Urothelium cell line (cell line): ENCODE measurements at places on chromosomes 1 and 21.

DNA sequence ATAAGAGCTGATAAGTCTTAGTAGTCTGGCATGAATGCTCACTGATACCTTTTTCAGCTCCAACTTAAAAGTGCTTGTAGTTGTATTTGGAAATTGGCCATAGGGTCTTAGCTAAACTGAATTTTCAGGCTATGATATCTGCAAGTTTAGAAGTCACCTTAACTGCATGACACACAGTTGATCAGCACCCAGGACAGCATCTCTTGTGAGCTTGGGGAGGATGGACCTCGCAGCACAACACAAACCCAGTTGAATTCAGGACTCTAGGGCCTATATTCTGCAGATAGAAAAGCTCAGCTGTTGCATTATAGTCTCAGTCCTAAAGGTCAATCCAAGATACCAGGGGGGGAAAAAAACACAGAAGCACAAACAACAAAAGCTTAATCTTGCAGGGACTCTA is 394.3 kb downstream of the KCNH1 start:
- DNase-seq, result no peak

GRCh38 chr1:170196490-170197236 is 50.9 kb downstream of the NTMT2 start:
- no peak for DNase-seq

DNA sequence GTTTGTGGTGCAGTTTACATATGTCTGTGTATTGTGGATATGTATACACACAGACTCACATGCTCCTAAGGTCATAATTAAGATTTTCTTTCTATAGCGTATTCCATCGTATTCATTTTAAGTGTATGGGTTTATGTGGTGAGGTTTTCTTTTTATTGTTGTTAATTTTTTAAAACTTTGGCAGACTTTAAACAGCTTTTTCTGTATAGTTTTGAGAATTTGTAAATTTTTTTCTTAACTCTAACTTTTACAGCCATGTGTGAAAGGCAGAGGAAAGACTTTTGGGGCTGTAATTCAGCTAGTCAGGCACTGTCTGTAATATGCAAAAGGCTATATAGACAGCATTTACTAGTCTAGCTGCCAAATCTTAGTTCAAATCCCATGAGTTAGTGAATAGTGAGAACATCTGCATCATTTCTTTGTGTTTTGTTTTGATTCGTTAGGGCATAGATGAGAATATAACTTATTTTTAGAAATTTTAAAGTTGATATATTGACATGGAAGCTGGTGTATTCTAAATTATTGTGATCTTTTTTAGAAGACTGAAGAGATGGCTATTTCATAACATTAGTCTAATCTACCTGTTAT is 2.3 kb downstream of the MAGI3 start:
- DNase-seq, result no peak

GRCh38 chr21:38915546-38915945 is 109.8 kb downstream of the ETS2 start:
- no peak for DNase-seq

DNA sequence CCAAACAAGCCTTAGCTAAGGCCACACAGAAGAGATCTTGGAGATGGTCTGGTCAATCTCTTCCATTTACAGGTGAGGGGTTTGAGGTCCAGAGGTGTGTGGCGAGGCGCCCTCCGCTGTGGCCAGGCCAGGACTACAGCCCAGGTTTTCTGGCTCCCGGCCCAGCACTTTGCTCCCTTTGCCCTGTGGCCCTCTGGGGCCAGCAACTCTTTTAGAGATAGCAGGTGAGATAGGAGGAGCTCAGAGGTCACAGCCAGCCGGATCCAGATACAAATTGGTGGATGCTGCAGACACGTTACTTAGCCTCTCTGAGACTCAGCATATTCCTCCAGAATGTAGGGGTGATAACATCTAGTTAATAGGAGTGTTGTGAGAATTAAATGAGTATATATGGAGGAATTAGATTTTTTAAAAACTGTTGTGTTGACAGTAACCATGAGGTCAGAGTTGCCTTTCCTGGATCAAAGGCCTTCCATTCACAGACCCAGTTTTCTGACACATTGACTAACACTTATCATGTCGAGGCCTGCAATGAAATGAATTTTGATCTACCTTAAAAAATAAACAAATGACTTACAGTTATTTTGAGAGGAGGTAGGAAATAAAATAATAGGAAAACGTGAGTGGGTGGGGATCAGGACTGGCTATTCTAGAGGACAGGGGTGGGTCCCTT is 16.6 kb downstream of the TEX35 start:
- DNase-seq, result no peak

DNA sequence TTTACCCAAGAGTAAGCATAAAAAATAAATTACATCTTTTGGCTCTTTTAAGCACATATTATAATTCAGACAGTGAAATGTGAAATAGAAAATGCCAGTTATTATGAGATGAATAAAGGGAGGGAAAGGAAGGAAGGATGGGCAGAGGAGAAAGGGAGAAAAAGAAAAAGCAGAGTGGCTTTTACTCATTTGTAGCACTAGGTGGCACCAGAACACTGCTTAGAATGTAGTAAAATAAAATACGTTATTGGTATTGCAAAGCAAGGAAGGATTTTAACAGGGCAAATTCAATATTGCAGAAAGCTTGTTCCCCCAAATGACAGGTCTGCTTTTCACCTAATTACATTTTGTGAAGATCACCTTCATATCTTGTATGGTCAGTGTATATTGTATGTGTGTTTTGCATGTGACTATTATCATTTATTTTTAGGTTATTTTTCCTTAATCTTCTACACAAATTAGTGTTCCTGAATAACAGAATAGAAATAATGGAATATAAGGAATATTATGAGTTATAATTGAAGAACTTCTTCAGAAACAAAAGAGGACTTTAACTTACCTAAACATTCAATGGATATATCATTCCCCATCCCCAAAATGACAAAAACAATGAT is 9.1 kb upstream of the PCNX2 start:
- no peak for DNase-seq

- no peak for DNase-seq
These were observed 59.9 kb downstream of the TNN start for GRCh38 chr1:175127565-175127964.

DNA sequence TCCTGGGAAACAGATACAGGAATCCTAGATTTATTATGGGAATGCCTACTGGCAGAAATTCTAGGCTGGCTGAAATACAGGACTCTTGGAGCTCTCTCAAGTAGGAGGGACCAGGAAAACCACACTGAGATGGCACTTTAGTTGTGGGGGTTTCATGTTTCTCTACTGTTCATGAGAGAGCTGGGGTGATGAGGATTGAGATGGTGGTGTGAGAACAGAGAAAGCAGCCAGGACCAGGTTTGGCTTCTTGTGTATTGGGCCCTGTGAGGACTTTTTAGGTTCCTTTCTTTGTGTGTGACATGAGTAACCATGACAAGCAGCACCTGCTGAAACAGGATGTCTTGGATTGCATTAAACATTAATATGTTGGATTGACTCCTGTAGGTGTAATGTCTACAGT is 4.9 kb downstream of the ARID1A start:
- DNase-seq, result no peak

- DNase-seq, result no peak
These were observed 23.5 kb upstream of the DEGS1 start for GRCh38 chr1:224159541-224159940.

DNA sequence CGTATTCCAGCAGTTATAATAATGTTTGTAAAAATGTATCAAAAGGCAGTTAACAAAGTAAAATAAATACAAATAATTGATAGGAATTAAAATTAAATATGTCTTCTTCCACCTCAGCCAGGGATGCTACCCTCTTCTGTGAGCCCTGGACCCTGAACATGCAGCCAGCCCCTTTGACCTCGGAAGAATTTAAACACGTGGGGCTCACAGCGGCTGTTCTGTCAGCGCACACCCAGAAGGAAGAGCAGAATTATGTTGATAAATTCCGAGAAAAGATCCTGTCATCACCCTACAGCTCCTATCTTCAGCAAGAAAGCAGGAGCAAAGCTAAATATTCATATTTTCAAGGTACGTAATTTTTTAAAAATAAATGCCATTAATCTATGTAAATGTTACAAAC is 26.5 kb downstream of the UTS2 start:
- no peak for DNase-seq

DNA sequence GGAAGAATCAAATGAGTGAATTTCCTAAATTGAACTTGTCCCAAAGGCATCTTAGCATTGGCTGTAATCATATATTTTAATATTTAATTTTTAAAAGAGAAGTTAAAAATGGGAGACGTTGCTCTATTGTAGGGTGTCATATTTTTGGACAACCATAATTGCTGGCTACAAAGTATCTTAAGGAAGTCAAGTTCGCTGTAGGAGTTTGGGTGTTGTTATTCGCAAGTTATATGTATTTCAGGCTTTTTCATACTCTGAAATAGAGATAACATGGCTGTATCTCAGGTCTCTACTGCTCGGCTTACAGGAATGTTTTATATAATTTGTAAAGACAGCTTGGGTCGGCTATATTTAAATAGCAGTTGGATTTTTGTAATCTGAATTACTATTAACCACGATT is 852 bp downstream of the TMEM50A start:
- no peak for DNase-seq

DNA sequence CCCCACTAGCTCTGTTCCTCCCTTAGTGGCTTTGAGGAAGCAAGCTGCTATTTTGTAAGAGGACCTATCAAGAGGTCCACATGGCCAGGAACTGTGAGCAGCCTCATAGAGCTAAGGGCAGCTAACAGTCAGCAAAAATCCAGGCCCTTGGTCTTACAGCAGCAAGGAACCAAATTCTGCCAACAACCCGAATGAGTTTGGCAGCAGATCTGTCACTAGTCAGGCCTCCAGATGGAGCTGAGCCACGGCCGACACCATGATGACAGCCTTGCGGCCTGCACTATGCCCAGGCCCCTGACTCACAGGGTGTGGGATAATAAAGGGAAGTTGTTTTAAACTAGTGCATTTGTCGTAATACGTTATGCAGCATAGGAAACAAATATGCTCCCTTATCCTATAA is 28.0 kb upstream of the H3-3A start:
- DNase-seq, result no peak

GRCh38 chr1:78606274-78606673 is 14.0 kb upstream of the IFI44L start:
- DNase-seq, result no peak

DNA sequence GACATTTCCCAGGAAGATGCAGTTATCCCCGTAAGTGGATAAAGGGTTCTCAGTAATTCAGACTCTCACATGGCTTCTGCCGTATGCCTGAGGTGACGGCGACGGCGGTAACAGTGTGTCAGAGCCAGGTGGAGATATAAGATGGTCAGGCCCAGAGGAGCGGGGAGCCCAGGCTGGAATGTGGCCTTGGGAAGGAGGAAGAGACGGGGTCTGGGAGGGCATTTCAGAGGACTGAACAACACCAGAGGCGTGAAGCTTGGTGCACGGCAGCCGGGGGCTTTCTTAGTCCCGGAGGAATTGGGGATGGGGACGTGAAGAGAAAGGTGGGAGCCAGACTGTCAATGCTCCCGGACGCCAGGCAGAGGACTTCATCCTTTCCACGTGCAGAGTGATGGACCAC is 1.0 kb downstream of the RER1 start:
- DNase-seq, result no peak

DNA sequence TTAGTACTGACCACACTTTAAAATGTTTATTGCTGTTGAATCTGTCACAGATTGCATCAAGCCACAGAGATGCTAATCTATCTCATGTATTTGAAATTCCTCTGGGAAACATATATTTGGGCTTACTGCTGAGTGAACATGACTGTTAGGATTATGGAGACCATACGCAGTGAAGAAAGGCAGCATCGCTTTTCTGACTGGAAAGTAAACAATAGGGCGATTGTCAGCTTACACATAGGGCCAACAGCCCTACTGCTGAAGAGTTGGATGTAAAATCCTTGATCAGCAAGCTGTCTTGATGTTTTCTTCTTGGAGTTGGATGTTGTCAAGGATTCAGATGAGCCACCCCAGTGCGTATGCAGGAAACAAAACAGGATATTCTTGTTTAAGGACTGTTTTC is 368.7 kb upstream of the ADGRL2 start:
- DNase-seq, result no peak

DNA sequence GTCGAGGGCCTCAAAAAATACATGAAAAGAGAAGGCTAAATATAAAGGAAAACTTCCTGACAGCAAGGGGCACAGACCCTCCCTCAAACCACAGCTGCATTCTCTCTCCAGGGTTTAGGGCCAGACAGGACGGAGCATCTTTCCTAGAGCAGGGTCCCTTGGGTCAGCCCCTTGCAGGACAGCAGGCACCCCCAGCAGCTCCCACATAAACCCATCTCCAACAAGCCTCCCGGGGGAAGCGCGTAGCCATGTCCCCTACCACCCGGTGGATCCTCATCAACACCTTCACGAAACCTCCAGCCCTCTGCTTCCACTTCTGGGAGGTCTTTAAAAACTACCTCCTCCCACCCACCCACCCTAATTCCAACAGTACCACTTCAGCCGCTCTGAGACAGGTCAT is 59.5 kb downstream of the CD46 start:
- no peak for DNase-seq

DNA sequence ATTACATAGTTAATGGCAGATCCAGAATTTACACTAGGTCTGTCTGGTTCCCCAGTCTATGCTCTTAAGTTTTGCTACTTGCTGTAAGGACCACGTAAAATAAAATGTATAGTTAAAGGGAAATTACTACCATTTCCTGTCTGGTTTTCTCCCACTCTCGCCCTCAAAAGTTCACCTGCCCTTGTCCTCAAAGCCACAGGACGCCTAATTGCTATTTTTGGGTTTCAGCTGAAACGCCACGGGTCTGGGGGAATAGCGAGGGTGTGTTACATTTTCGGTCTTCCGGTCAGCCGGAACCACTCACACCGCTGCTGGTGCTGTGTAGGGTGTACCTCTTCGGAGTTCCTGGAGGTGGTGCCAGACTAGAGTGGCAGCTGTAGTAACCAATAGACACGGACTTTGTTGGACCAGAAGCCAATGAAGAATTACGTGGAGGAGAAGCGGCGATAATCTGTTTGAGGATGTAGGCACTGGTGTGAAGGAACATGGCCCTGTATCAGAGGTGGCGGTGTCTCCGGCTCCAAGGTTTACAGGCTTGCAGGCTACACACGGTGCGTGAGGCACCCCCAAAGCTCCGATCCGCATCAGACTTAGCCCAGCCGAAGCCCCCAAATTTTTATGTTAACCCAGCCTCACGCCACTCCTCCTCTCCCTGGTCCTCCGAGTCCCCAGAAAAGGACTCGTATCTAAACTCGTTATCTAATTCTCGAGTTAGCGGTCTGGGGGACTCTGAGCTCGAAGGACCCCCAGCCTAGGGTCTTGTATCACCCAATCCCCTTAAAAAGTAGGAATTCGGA is at the start of gene TARS2:
TSS of gene TARS2 (plus strand) at position 454 of the 797 bp plus-strand sequence. CDS start at position 486, 32 bp downstream.
- DNase-seq, result peak; percentile 96

GRCh38 chr21:21801921-21802320 is 803.7 kb downstream of the NCAM2 start:
- DNase-seq, result no peak

GRCh38 chr21:35791541-35792325 is 268.6 kb downstream of the SETD4 start:
- no peak for DNase-seq
